ENCODE measurements at places on chromosomes 1 and 21.
A peak's percentile ranks its signal among the peaks of the same experiment; 100 is the strongest.

- DNase-seq = no peak
Observed at GRCh38 chr21:33839167-33839716, 76.4 kb downstream of the ATP5PO start.

DNA sequence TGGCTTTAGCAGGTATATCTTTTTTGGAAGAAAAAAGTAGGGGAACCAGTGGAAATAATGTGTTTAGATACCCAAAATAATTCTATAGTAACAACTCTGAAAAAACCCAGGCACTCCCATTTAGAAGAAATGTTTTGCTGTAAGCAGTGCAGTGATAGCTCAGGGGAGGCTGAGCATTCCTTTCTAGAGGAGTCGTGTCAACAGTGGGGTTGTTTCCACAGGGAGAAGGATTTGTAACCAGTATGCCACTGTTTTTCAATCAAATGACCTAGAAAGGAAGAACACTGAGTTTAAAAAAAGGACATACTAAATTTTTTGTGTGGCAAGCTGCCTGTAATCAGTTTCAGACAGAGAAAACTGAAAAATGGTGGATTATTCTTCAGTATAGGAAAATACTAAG, 2.4 kb downstream of the PGD start:
- DNase-seq = no peak

DNA sequence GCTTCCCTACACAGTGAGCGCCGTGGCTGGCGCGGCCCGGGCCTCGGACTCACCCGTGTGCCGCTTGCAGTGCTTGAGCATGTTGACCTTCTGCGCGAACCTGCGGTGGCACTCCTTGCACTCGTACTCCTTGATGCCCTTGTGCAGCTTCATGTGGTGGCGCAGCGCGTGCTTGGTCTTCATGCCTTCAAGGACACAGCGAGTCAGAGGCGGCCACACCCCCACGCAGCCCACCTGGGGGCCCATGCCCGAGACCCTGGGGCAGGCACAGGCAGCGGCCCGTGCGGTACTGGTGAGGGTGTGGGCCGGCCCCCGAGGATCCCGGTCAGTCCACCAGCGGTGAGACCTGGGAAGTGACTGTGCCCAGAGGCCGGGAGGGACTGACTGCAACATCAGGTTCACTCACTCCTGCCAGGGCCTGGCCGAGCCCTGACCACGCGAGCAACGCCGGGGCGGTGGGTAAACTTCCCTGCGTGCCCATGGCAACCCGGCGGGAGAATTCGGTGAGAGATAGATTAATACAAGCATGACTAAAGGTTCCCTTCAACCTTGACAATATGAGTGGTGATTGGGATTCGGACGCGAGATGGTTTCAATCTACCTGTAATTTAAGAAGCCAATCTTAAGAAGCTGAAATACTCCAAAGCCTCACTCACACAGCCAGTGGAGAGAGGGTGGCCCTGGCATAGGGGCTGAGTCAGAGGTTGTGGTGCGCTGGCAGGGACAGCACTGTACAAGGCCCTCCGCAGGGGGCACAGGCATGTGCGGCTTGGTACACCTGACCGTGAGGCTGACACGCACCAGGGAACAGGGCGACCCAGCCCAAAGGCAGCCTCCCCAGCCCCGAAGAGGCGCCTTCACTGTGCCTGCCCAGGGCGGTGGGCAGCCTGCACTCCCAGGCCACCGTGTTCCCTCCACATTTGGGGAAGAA, 49.1 kb upstream of the RIPK4 start:
- DNase-seq = no peak

DNA sequence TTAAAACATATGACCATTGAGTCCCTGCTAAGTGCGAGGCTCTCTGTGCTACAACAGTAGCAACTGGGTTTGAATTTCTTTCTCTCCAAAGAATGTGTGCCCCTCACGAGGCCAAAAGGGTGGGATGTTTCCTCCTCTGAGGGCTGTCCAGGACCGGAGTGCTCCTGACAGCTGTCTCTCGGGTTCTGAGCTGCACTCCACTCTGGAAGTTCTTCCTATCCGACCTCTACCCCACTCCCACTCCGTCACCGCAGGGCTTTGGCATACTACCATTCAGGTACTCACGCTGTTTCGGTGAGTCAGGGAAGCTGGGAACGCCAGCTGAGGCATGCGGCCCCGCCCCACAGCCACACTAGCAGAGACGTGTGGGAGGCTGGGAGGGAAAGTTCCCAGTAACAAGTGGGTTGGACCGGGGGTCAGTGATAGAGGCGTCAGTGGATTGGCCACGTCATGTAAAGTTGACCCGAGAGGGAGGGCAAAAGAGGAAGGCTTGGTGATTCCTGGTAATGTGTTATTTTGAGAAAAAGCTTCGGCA, 705 bp upstream of the SLC50A1 start:
- DNase-seq = peak; percentile 54
